ENCODE measurements at places on chromosomes 4 and X. TPM values are rescaled to one million over a fixed set of nuclear protein-coding genes. Genes with fewer than 3 reads are reported as not detected.

JAKMIP1 gene
- not detected for total RNA-seq

CABS1 gene
- total RNA-seq: not detected

GRCh38 chrX:55135171-55135570 is 46.4 kb downstream of the PAGE2 start:
- no peaks in the 10 kb centered on the region for H3K27me3 ChIP-seq
- H3K27ac ChIP-seq: no peak overlapping the region
- no peak overlapping the region for H3K4me3 ChIP-seq
- H3K4me1 ChIP-seq: no peaks in the 10 kb centered on the region
- H3K36me3 ChIP-seq: no peaks in the 10 kb centered on the region
- peak; percentile 54 for DNase-seq

GRCh38 chr4:43296946-43297528 is 404.5 kb downstream of the GRXCR1 start:
- no peaks in the 10 kb centered on the region for H3K36me3 ChIP-seq
- no peak overlapping the region for H3K27ac ChIP-seq
- H3K27me3 ChIP-seq: no peaks in the 10 kb centered on the region
- DNase-seq: no peak

GRCh38 chr4:112818594-112818965 is 181.6 kb downstream of the LARP7 start:
- H3K4me3 ChIP-seq: peak overlapping the region; percentile 23
- H3K27me3 ChIP-seq: no peaks in the 10 kb centered on the region
- peak overlapping the region; percentile 52 for H3K27ac ChIP-seq
- no peak for DNase-seq

GRCh38 chr4:15562114-15562513 is 92.4 kb downstream of the CC2D2A start:
- no peaks in the 10 kb centered on the region for H3K27me3 ChIP-seq
- H3K4me1 ChIP-seq: peaks cover 5% of the 10 kb centered on the region
- H3K4me3 ChIP-seq: no peak overlapping the region
- no peak overlapping the region for H3K27ac ChIP-seq
- DNase-seq: no peak

- H3K4me1 ChIP-seq: no peaks in the 10 kb centered on the region
- no peaks in the 10 kb centered on the region for H3K36me3 ChIP-seq
- H3K4me3 ChIP-seq: no peak overlapping the region
- H3K27ac ChIP-seq: no peak overlapping the region
Measured at GRCh38 chrX:71955530-71956120, 45.0 kb downstream of the NHSL2 start.

- DNase-seq: no peak
- H3K4me3 ChIP-seq: no peak overlapping the region
- no peak overlapping the region for H3K27ac ChIP-seq
Measured at GRCh38 chr4:144754562-144755410, 108.8 kb downstream of the HHIP start.

DNA sequence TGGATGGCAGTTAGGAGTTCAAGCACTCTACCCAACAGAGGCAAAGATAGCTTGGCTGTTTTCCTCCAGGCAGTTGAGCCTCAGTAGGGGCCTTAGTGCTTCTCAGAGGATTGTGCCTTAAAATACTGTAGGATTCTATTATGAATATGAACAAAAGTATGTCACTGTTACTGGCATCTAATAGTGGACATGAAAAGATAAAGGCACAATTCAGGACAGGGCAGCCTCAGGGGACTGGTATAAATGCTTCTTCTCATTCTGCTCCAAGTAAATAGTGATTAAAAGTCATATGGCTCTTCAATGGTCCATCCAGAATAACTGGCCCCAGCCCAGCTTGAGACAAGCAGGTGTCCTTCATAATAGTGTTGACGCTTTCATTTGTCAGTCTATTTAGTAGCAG is 17.7 kb downstream of the COL4A6 start:
- H3K4me3 ChIP-seq: no peak overlapping the region
- DNase-seq: no peak
- no peaks in the 10 kb centered on the region for H3K27me3 ChIP-seq
- H3K36me3 ChIP-seq: no peaks in the 10 kb centered on the region
- H3K27ac ChIP-seq: no peak overlapping the region
- H3K4me1 ChIP-seq: peaks cover 6% of the 10 kb centered on the region

DNA sequence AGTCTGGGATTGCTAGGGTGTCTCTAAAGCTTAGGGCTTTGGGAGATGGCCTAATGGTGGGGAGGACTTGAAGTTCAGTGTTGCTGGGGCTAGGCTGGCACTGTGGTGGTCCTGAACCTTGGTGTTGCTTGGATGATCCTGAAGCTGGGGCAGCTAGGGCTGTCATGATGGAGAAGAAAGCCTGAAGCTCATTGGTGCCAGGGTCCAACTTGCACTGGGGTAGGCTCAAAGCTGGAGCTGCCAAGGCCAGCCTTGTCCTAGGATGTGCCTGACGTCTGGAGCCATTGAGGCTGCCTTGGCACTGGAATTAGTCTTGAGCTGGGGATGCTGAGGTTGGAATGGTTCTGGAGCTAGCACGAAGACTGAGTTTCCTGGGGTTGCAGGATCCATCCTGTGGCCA is 61.0 kb upstream of the NLRP2B start:
- no peak overlapping the region for H3K27ac ChIP-seq
- no peaks in the 10 kb centered on the region for H3K4me1 ChIP-seq
- no peak overlapping the region for H3K4me3 ChIP-seq
- H3K36me3 ChIP-seq: no peaks in the 10 kb centered on the region
- H3K27me3 ChIP-seq: no peaks in the 10 kb centered on the region
- DNase-seq: no peak

GRCh38 chrX:45506149-45506730 is 305.6 kb upstream of the DIPK2B start:
- no peak overlapping the region for H3K4me3 ChIP-seq
- no peak for DNase-seq
- H3K36me3 ChIP-seq: no peaks in the 10 kb centered on the region
- H3K27ac ChIP-seq: peak overlapping the region; percentile 90
- no peaks in the 10 kb centered on the region for H3K27me3 ChIP-seq
- peaks cover 19% of the 10 kb centered on the region for H3K4me1 ChIP-seq

GRCh38 chr4:87498446-87498900 is 30.7 kb downstream of the SPARCL1 start:
- peaks cover 3% of the 10 kb centered on the region for H3K4me1 ChIP-seq
- H3K27ac ChIP-seq: no peak overlapping the region
- DNase-seq: no peak
- no peaks in the 10 kb centered on the region for H3K27me3 ChIP-seq
- no peaks in the 10 kb centered on the region for H3K36me3 ChIP-seq
